ENCODE measurements at places on chromosomes 7 and 10.
A peak's percentile ranks its signal among the peaks of the same experiment; 100 is the strongest.

DNA sequence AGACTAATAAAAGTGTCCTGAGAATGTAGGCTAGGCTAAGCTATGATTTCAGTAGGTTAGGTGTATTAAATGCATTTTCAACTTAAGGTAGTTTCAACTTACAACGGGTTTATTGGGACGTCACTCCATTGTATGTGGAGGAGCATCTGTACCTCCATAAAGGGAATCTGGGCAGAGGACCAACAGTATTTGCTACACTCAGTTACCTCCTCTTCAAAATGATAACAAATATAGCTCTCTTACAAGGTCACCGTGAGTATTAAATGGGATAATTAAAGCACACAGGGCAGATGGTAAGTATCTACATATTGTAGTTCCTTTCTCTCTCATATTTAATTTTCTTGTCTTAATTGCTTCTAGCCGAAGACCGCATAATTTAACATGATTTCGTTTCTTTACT is 59.0 kb upstream of the FGL2 start:
- no peak for DNase-seq

DNA sequence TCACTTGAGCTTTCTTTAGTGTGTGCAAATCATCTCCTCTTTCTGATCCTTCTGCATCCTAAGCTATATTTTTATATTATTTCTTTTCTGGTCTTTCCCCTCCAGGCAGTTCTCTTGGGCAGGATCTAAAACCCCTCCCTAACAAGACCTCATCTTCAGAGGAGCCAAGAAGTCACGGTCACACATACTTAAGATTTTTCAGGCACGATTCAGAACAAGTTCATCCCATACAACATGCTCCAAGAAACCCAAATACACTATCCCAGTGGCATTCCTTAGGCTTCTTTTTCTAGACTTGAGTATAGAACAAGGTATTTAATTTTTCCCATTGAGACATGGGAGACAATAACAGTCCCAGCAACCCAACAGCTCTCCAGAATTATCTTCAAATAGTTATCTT is 1251.5 kb downstream of the DNAJB9 start:
- DNase-seq: no peak

- no peak for DNase-seq
These were observed 100.7 kb downstream of the CYTH3 start for GRCh38 chr7:6171532-6172223.

DNA sequence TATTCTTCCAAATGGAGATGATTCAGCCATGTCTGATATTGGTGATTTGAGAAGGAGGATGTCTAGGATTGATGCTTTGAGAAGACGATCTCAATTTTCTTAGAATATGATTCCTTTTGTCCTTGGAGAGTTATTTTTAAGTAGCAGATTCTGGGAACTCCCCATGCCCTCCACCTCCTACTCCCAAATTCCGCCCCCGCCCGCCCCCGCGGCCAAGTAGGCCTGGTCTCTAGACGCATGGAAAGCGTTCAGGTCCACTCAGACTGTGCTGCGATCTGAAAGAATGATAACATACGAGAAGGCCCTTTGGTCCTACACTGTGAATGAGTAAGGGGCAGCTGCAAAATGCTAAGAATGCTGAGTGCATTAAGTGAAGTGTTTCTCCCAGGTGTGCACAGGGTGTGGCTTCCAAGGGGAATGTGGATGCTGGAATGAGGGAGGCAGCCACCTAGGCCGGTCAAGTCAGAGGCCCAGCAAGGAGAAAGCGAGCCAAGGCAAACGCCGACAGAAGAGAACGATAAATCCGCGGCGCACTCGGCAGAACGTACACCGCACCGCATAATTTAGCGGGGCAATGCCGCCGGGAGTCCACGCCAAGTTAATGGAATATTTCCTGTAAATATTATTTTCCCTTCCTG is 142.3 kb downstream of the PRPF18 start:
- DNase-seq: no peak

GRCh38 chr7:100443096-100443840 is 7.0 kb upstream of the PPP1R35 start:
- DNase-seq: no peak

DNA sequence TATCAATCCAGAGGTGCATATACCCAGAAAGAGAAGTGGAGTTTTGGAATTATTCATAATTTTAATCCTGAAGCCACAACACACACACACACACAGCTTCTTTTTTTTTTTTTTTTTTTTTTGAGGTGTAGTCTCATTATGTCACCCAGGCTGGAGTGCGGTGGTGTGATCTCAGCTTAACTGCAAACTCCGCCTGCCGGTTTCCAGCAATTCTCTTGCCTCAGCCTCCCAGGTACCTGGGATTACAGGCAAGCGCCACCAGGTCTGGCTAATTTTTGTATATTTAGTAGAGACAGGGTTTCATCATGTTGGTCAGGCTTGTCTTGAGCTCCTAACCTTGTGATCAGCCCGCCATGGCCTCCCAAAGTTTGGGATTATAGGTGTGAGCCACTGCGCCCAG is 35.4 kb downstream of the TET1 start:
- DNase-seq: no peak

- no peak for DNase-seq
These were observed 71.2 kb downstream of the MINPP1 start for GRCh38 chr10:87575851-87576250.

DNA sequence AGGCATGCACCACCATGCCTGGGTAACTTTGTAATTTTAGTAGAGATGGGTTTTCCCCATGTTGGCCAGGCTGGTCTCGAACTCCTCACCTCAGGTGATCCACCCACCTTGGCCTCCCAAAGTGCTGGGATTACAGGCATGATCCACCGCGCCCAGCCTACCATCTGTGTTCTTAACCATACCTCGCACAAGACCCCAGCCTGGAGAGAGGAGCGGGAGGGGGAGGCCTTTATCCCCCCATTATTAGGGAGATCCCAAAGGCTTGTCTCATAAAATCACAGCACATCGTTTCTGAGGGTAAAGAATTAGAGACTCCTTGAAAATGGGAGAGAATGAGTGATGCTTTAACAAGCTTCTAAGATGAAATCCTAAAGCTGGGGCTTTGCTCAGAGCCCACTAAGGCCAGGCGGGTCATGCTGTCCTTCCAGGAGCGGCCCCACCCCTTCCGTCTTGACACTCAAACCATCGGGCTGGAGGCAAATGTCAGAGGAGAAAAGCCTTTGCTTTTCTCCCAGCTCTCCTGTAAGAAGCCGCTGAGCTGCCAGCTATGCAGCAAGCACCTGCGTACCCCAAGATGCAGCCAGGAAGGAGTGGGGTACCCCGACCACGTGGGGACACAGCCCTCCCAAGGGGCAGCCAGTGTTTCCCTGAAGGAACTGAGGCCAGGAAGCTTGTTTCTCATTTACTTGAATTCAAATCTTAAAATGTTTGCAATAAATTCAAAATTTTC is 339.7 kb downstream of the PTPRN2 start:
- no peak for DNase-seq

DNA sequence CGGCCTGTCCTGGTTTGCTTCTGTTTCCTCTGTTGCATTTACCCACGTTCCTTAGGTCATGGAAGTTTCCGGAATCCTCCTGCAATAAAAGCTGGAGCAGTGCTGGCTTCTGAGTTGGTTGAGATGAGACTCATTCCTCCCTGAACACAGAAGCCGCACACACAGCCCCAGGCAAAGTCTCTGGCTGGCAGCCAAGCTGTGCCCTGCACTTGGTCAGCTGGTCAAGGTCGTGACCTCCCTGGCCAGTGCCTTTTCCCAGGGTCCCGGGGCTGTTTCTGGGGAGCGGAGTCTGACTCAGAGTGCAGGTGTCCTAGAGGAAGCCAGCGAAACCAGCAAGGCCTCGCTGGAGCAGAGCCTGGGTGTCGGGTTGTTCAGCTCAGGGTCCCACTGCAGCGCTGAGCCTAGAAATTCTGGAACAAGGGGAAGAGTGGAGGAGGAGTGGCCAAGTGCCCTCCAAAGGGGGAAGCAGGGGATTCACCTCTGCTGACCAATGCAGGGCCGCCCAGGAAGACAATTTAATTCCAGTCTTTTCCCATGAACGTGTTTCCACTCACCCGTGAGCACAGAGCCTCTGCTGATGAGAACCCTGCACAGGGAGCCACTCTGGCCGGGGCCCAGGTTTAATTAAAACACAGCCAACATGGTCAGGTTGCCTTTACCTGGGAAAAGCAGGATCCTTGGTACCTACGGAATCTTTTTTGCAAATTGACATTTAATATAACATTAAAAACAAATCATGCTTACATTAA is 245.5 kb upstream of the PPP2R2D start:
- DNase-seq: no peak

GRCh38 chr10:80709866-80710265 is 172.2 kb downstream of the SH2D4B start:
- DNase-seq: no peak

GRCh38 chr7:143514995-143515735 is 37.5 kb downstream of the TAS2R41 start:
- DNase-seq: no peak

GRCh38 chr10:72001033-72001395 is 36.8 kb downstream of the CHST3 start:
- no peak for DNase-seq

GRCh38 chr7:3955026-3955425 is 654.0 kb downstream of the SDK1 start:
- DNase-seq: no peak

DNA sequence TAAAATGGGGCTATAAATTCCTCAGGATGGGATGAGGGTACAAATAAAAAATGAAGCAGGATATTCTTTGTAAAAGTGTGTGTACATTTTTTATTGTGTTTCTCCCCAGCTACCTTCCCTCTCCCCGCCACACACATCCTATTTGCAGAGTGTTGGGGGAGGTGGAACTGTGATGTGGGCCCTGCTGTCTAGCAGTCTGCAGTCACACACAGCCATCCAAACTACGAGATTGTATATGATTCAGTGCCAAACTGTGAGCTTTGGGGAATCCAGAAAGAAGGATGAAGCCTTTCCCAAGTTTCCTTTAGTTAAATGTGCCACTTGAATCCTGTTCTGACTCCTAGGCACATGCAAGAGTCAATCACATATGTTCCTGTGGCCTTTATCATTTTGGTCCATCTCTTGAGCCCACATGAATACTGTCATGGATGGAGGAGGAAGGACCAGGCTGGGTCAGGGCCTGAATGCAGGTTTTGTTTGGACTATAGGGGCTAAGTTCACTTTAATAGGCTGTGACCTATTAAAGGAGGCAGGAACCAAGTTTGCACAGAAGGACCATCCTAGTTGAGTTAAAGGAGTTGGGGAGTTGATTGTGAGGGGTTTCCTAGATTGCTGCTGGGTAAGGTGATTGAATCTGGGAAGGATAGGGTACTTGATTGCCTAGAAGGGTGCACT is 1.1 kb upstream of the SEMA4G start:
- DNase-seq: no peak

GRCh38 chr7:123811056-123811455 is 33.9 kb upstream of the HYAL4 start:
- DNase-seq: no peak

- DNase-seq: no peak
These were observed 40.0 kb upstream of the KMT2E start for GRCh38 chr7:104973909-104974415.

DNA sequence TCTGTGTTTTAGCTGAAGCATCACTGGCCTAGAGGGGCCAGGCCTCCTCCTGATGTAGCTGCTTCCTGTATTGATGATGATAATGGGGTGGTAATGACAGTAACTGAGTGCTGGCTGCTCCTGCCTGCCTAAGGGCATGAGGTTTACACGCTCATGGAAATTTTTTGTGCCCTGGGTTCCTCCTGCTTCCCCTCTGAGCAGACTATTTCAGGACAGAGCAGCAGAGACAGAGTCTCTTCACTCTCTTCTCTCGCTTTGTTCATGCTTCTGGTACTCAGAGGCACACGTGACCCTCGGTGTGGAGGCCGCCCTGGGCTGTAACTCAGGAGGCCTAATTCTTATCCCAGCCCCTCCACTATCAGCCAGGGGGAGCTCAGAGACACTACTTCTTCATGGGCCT is 27.9 kb downstream of the LRRC20 start:
- no peak for DNase-seq

DNA sequence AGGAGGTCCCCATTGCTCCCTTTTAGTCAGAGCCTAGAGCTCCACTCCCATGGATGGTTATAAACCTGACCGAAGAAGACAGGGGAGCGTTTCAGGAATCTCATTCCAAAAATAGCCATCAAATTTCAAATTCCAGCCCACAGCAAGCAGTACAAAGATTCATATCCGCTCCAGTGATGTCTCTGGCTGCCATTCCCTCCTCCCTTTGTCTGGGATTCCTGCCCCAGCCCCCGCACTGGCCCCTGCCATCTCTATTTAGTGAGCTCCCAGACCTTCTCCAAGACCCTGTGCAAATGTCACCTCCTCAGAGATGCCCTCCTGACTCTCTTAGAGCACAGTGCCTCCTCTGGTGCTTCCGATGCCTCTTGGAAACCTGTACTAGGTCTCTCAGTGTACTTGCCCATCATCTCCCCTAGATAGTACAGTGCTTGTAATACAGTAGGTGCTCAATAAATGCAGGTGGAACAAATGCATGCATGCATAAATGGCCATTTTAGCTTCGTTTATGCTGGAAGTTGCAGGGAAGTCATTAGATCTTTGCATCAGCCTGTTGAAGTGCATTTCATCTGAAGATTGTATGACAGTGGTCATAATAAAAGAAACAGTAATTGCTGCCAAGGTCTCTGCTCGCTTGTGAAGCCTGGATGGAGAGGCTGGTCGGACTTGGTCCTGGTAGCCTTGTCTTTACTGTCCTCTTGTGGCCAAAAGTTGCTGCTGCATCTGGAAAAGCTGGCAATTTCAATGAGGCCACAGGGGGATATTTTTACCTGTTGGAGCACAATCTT is 32.0 kb upstream of the HABP2 start:
- peak; percentile 29 for DNase-seq

GRCh38 chr10:44774676-44775401 is 136.3 kb upstream of the TMEM72 start:
- no peak for DNase-seq

GRCh38 chr10:19772972-19773371 is 43.3 kb upstream of the PLXDC2 start:
- no peak for DNase-seq

DNA sequence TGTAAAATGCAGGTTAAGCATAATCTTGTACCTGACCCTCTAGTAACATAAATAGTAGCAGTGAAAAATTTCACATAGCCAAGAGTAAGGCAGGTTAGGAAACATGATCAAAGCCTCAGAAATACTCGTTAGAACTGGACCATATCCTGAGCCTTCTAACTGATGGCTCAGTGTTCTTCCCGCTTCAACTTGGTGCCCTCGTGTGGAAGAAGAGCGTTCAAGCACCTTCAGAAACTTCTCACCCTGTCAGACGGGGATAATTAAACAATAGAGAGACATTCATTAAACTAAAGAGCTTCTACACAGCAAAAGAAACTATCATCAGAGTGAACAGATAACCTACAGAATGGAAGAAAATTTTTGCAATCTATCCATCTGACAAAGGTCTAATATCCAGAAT is 124.5 kb downstream of the MYOF start:
- peak; percentile 22 for DNase-seq

DNA sequence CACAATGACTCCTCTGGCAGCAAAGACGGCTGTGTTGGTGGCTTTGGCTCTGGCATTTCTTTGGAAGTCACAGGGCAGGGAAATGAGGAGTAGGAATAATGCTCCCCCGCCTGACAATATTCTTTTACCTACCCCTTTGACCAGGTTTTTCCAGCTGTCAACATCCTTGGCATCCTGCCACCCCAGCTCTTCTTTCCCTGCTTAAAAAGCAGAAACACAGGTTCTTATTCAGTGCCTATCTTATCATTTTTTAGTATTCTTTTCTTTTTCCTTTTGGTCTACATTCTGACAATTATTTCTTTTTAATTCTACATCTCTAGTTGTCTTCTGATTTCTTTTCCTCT is 97.7 kb downstream of the CREB5 start:
- DNase-seq: no peak

- DNase-seq: no peak
These were observed 38.4 kb downstream of the EEPD1 start for GRCh38 chr7:36191292-36191920.

All from activated CD4-positive, alpha-beta T cell treated with anti-CD3 and anti-CD28 coated beads, Interleukin-2, amount 10 ng/mL, durations not matched to agents 7 days and 5 days (primary cell).